ENCODE measurements at places on chromosomes 7 and 10. TPM values are rescaled to one million over a fixed set of nuclear protein-coding genes. Genes with fewer than 3 reads are reported as not detected.

- peaks cover 15% of the 10 kb centered on the region for H3K4me1 ChIP-seq
- DNase-seq = no peak
- H3K27me3 ChIP-seq = no peaks in the 10 kb centered on the region
- H3K36me3 ChIP-seq = no peaks in the 10 kb centered on the region
Observed at GRCh38 chr10:75788394-75789205, 357.2 kb downstream of the LRMDA start.

GRCh38 chr10:1629326-1630198 is 107.8 kb downstream of the ADARB2 start:
- DNase-seq = peak; percentile 36
- H3K4me1 ChIP-seq = no peaks in the 10 kb centered on the region
- H3K27me3 ChIP-seq = peaks cover 9% of the 10 kb centered on the region
- H3K27ac ChIP-seq = no peak overlapping the region
- H3K4me3 ChIP-seq = no peak overlapping the region
- H3K36me3 ChIP-seq = no peaks in the 10 kb centered on the region

GRCh38 chr10:44030132-44030531 is 354.8 kb downstream of the CXCL12 start:
- no peak overlapping the region for H3K4me3 ChIP-seq
- H3K36me3 ChIP-seq = no peaks in the 10 kb centered on the region
- peaks cover 4% of the 10 kb centered on the region for H3K4me1 ChIP-seq
- no peak for DNase-seq
- H3K27me3 ChIP-seq = no peaks in the 10 kb centered on the region

GRCh38 chr7:151616443-151617213 is 96.9 kb upstream of the RHEB start:
- no peaks in the 10 kb centered on the region for H3K4me1 ChIP-seq
- H3K27me3 ChIP-seq = no peaks in the 10 kb centered on the region
- no peak overlapping the region for H3K27ac ChIP-seq
- DNase-seq = no peak
- H3K36me3 ChIP-seq = peaks cover 4% of the 10 kb centered on the region

DNA sequence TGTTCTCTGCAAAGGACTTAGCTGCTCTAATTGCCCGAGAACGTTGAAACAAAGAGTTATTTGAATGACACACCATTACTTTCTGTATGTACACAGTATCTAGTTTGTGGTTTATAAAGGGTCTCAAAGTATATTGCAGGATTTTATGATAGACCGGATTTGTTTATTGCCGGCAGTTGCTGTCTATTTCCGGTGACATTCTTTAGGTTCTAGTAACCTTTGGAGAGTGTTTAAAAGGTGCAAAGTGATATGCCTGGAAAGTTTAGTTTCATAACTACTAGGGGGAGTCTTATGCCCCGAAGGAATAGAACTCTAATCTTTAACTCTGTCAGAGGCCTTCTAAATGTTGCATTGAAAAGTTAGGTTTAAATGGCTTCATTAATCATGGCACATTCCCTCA is 63.8 kb downstream of the PAPSS2 start:
- H3K27ac ChIP-seq = no peak overlapping the region
- no peak overlapping the region for H3K4me3 ChIP-seq
- H3K27me3 ChIP-seq = no peaks in the 10 kb centered on the region
- no peak for DNase-seq
- H3K4me1 ChIP-seq = peaks cover 15% of the 10 kb centered on the region

- H3K27me3 ChIP-seq = no peaks in the 10 kb centered on the region
- peak; percentile 89 for DNase-seq
- H3K36me3 ChIP-seq = no peaks in the 10 kb centered on the region
- H3K4me3 ChIP-seq = peak within 1 kb of the TSS; percentile 93
- peak within 1 kb of the TSS; percentile 97 for H3K27ac ChIP-seq
Observed at GRCh38 chr10:135132-135600, at the start of gene ZMYND11. ZMYND11 (plus strand) TSS chr10:135455; CDS start chr10:180013, 44,558 bp downstream.

The PLAU gene
- total RNA-seq = 16.8 TPM

The LIPF gene
- not detected for total RNA-seq

The GNB2 gene
- total RNA-seq = 208 TPM

The KNDC1 gene
- total RNA-seq = 14.3 TPM
